Stimulated activated CD8-positive, alpha-beta memory T cell treated with anti-CD3 and anti-CD28 coated beads, Interleukin-15, amount 100 ng/mL, for 4 hours (primary cell): ENCODE measurements at places on chromosomes 2 and 18.

DNA sequence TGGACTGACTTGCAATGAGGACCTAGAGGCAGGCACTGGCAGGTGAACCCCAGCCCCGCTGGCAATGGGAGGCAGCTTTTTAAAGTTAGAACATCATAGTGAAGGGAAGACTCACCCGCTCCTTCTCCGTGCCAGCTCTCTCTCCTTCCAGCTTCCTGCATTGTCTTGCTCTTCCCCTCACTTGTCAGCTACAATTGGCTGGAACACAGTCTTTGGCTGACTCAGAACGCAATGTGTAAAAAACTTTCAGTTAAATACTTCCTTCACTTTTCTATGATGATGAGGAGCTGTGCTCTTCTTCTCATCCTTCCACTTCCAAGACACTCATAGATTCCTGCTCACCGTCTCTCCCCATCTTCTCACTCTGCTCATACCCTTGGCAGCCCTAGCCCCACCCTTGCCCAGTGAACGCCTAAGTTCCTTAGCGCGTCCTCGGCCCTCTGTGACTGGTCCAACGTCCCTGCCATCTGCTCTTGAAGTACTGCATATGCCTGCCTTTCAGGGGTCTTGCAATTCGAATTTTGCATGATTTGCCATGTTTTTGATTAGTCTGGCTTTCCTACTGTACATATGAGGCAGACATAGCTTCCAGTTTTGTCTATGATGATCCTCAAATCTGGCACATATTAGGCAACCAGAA lies 118.0 kb upstream of the TMEM200C start:
- no peak for DNase-seq

- no peak for DNase-seq
These were observed 571.7 kb upstream of the ACVR2A start for GRCh38 chr2:147273106-147273505.

DNA sequence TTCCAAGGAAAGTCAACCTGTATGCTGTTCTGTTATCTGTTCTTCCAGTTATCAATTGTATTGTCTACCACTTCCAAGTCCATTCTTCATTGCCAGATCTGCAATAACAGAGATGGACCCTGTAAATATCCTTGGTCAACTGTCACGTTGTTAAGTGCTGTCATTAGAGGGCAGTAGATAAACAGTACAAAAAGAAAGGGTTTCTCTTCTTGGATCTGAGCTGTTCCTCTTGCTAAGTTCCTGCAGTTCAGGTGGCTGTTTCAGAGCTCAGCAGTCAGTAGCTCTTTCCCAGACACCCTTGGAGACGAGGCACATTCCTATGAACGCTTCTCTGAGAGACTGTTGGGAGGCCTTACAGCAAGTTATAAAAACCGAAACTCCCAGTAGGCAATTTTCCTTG lies 957.1 kb upstream of the CHAC2 start:
- DNase-seq: no peak

DNA sequence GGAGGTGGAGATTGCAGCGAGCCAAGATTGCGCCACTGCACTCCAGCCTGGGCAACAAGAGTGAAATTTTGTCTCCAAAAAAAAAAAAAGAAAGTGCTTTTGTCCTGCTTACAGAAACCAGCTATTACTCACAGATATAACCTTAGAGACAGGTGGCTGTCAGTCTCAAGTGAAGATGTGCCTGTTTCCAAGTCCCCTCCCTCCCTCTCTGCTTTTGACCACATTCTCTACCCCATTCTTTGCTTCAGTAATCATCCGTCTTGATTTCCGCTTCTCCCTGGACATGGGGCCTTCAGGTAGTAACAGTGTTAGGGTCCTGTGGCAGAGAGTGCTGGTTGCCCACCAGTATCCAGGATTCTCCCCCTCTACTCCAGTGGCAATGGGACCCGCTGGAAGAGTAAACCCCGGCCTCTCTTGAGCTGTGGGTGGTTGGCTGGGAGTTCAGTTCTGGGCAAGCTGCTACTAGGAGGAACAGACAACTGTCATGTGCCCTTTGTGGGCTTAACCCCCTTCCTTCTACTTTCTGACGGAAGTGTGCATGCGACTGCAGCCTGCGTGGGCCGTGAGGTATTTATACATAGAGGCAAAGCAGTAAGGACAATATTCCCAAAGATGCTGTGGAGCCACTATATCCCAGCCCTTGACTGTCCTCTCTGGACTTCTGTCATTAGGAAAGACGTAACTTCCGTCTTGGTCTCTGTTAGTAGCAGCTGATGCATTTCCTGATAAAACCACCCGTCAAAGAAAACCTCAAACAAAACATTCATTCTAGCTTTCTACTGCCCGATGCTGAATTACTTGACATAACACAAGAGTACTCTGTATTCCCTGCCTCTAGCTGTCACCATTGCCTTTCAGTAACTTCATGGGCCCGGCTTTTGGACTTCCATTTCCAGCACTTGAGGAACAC lies 17.8 kb downstream of the PDCL3 start:
- no peak for DNase-seq

DNA sequence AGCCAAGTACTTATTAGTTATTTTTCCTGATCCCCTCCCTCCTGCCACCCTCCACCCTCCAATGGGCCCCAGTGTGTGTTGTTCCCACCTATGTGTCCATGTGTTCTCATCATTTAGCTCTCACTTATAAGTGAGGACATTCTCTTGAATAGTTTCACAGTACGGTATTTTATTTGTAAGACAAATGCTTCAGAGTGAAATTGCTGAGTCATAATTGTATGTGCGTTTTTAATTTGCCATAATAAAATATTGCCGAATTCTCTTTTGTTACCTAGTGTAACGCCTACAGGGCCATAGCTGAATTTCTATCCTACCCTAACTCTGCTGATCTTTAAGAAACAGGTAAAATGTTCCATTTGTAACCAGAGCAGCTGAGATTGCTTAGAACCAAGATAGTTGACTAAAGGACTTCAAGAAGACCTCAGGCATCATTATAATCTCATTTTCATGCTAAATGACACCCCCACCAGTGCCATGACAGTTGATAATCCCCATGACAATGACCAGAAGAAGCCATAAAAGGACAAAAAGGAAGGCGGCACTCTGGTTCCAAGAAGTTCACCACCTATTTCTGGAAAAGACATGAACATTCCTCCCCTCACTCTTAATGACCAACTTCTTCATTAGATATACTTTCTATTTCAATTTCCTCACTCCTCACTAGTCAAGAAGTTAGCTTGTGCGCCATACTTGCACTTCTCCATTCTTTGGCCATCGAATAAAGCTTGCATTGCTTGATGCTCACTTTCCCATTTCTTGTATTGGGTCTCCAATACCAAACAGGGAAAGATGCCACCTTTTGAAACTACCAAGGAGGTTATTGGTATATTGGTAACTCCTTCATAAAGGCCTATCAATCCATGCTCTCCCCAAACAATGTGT lies 18.4 kb downstream of the SCN9A start:
- no peak for DNase-seq

GRCh38 chr2:20588918-20589871 lies 61.7 kb downstream of the HS1BP3 start:
- DNase-seq: no peak

GRCh38 chr2:144331674-144332355 lies 188.1 kb downstream of the ZEB2 start:
- no peak for DNase-seq

DNA sequence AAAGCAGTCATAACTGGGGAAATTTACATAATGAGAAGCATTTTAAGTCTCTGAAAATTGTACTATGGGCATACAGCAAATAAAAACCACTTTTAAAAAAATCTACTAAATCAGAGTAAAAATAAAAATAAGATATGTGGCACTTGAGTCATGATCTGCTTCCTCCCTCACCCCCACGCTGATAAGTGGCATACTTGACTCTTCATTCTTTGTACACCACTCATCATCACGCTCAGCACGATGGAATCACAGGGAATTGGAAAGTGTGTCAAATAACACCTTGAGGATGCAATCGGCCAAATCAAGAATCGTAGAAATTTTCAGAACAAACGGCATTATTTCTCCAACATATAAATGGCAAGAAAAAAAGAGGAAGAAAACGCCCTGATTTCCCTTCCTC lies 41.1 kb upstream of the REG3G start:
- DNase-seq: no peak

GRCh38 chr2:20541651-20542050 lies 94.8 kb downstream of the RHOB start:
- no peak for DNase-seq

DNA sequence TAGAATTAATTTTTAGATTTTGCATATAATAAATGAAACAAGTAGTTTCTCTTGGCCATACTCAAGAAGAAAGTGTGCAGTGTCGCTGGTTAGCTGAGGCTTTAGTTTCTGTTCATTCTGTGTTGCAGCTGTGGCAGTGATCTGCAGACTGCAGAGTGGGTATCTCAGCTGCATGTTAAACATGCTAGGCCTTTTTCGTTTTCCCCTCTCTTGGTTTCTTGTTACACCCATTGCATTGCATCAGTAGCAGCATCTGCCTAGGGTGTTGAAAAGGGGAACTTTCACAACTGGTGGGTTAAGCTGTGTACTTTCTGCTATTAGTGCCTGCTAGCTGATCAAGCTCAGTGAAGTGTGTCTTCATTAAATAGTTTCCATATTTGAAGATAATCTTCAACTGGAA lies 51.3 kb downstream of the ACSL3 start:
- DNase-seq: no peak

GRCh38 chr2:220465700-220466099 lies 838.3 kb downstream of the SLC4A3 start:
- DNase-seq: no peak

DNA sequence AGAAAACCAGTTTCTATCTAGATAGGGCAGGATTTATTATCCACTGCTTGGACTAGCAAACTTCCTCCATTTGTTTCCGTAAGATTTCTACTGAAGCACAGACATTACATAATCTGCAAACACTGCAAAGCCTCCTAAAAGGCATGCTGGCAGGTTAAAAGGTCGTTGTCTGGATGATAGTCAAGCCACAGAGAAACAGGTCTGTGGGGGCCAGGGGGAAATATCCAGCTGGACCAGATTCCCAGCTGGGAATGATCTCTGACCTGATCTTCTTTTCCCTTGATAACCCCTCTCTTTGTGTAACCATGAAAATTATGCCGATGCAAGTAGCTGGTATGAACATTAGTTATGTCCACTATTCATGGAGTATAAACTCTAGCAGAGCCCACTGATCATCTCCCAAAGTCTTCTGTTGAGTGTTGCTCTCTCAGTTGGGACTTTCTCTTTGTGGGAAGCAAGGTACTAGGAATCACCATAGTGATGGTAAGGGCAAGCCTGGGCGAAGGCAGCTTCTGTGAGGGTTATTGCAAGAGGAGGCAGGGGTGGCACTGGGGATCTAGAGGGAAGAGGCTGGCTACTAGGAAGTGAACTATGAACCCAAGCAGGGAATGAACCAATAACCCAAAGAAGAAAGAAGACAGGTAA lies 61.3 kb downstream of the GDF7 start:
- no peak for DNase-seq

- DNase-seq: no peak
These were observed 218.5 kb downstream of the TRIB2 start for GRCh38 chr2:12935222-12935621.

GRCh38 chr2:173027181-173028128 lies 48.2 kb upstream of the MAP3K20 start:
- peak; percentile 17 for DNase-seq

DNA sequence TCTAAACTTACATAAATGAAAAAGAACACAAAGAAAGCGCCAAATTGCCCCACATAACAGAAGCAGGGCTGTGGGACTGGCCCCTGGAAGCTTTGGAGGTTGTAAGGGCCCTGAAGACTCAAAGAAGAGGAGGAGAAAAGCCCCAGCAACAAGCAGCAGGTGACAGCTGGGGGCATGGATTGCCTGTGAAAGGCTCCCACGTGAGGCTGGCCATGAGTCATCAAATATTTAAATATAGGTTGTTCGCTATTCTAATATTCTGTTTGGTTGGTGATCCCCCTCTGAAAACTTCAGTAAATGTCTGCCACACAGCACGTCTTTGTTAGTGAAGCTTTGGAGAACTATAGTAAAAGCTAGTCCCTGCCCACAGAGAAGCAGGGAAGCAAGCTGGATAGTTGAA lies 132.4 kb downstream of the MREG start:
- no peak for DNase-seq

GRCh38 chr18:73891572-73892421 lies 255.8 kb downstream of the FBXO15 start:
- no peak for DNase-seq

DNA sequence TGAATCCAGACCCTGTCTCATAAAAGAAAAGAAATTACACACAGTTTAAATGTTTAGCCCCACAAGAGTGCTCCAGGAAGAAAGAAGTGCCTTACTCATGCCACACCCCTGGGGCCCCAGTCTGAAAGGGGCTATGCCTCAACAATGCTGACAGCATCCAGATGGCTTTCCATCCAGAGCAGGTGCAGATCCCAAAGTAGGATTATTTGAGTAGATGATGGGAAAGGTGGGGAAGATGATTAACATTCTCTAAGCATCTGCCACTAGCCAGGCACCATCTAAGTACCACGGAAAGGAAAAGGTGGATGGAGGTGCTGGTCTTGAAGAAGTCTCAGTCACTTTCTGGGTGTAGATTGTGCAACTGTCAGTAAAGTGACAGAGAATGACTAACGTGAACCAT lies 16.3 kb downstream of the DPYSL5 start:
- DNase-seq: no peak

DNA sequence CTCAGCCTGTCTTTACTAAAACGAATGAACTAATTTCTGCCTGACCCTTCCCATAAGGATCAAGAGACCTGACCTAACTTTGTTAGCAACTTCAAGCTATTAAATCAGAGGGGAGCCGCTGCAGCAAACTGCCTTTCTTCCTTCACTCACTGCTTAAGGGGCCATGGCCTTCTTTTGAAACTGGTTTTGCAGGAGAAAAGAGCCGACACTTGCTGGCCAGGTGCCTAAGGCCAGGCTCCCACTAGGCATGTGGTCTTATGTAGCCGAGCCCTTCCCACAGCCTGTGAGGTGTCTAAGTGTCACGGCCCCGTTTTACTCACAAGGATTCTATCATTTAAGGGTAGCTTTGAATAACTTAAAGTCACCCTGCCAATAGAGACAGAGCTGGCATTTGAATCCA lies 130.8 kb downstream of the ZNF236 start:
- no peak for DNase-seq

GRCh38 chr2:72843301-72843700 lies 17.5 kb upstream of the EXOC6B start:
- no peak for DNase-seq

- DNase-seq: no peak
These were observed 22.4 kb downstream of the FOSL2 start for GRCh38 chr2:28415010-28415409.

- no peak for DNase-seq
These were observed 93.5 kb downstream of the TNS1 start for GRCh38 chr2:217909156-217909820.

DNA sequence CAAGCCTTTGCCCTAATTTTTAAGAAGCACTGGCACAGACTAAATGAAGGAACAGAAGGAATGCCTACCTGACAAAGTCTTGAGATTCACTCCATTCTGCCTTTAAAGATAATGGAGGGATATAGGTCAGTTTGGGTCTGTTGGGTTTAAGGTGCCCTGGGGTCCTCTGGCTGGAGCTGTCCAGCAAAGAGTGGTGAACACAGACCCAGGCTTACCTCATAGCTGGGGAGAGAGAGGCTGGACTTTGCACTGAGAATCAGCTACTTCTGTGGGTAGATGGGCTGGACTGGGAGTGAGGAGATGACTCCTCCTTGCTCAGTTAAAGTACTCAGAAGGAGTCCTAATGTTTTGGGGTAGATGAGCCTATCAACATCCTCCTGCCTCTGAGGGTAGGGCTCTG lies 64.4 kb upstream of the CXCR4 start:
- DNase-seq: no peak

GRCh38 chr2:6181525-6181924 lies 489.3 kb downstream of the SOX11 start:
- no peak for DNase-seq
